Sigmoid colon (tissue), 7 donors: ENCODE measurements at places on chromosomes 3 and 15. TPM values are rescaled to one million over a fixed set of nuclear protein-coding genes. Genes with fewer than 3 reads are reported as not detected.

The ZFYVE19 gene
- total RNA-seq = 49.6 TPM

The ACKR2 gene
- total RNA-seq = 6.1 TPM

The CACNA2D3 gene
- total RNA-seq = 4.6 TPM

DNA sequence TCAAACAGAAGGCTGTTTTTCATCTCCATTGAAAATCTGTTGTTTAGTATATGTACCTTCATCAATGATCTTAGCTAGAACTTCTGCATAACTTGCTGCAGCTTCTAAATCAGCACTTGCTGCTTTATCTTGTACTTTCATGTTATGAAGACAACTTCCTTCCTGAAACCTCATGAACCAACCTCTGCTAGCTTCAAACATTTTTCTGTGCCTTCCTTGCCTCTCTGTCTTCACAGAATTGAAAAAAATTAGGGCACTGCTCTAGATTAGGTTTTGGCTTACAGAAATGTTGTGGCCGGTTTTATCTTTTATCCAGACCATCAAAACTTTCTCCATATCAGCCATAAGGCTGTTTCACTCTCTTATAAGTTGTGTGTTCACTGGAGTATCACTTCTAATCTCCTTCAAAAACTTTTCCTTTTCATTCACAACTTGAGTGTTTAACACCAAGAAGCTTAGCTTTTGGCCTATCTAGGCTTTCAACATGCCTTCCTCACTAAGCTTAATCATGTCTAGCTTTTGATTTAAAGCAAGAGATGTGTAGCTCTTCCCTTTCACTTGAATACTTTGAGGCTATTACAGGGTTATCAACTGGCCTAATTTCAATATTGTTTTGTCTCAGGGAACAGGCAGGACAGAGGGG lies 78.6 kb downstream of the IGSF11 start:
- H3K36me3 ChIP-seq = no peaks in the 10 kb centered on the region
- no peak overlapping the region for H3K4me3 ChIP-seq
- H3K4me1 ChIP-seq = no peaks in the 10 kb centered on the region
